ENCODE measurements at places on chromosomes 11 and 22. TPM values are rescaled to one million over a fixed set of nuclear protein-coding genes. Genes with fewer than 3 reads are reported as not detected.

- no peak for DNase-seq
Measured at GRCh38 chr11:30245621-30246020, 14.8 kb downstream of the FSHB start.

- peak; percentile 46 for DNase-seq
Measured at GRCh38 chr11:109641549-109641948, 219.6 kb downstream of the C11orf87 start.

GRCh38 chr11:57643802-57644201, 5.9 kb downstream of the YPEL4 start:
- no peak for DNase-seq

DNA sequence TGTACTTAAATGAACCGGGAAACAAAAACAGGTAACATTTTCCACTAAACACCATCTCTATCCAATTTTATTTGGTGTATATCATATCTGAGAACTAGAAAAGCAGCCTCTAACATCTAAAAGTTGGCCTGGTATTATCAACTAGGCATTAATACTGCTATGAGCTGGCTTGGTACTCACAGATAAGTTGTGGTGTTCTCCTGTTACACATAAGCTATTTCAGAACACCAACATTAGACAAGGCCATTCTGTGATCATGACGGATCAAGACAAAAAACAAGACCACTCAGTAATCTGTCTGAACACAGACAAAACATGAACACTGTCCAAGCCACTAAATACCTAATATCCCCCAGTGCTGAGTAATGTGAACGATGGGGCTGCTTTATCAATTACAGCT, 11.9 kb downstream of the RIC3 start:
- DNase-seq: no peak

- peak; percentile 29 for DNase-seq
Measured at GRCh38 chr11:68002938-68003845, 705 bp downstream of the UNC93B1 start.

The LRRC74B gene
- total RNA-seq: not detected

The RIMBP3B gene
- 0.51 TPM for total RNA-seq

The CNIH2 gene
- 1.9 TPM for total RNA-seq

The TSKU gene
- 29.9 TPM for total RNA-seq
